Activated CD4-positive, alpha-beta memory T cell treated with anti-CD3 and anti-CD28 coated beads, Interleukin-2, amount 10 ng/mL, durations not matched to agents 7 days and 5 days (primary cell): ENCODE measurements at places on chromosomes 6 and 20.

- H3K4me3 ChIP-seq = no peak overlapping the region
- H3K27ac ChIP-seq = no peak overlapping the region
- peaks cover 3% of the 10 kb centered on the region for H3K36me3 ChIP-seq
- no peaks in the 10 kb centered on the region for H3K27me3 ChIP-seq
- peak; percentile 15 for DNase-seq
Observed at GRCh38 chr6:170178561-170179477, 112.1 kb downstream of the DLL1 start.

DNA sequence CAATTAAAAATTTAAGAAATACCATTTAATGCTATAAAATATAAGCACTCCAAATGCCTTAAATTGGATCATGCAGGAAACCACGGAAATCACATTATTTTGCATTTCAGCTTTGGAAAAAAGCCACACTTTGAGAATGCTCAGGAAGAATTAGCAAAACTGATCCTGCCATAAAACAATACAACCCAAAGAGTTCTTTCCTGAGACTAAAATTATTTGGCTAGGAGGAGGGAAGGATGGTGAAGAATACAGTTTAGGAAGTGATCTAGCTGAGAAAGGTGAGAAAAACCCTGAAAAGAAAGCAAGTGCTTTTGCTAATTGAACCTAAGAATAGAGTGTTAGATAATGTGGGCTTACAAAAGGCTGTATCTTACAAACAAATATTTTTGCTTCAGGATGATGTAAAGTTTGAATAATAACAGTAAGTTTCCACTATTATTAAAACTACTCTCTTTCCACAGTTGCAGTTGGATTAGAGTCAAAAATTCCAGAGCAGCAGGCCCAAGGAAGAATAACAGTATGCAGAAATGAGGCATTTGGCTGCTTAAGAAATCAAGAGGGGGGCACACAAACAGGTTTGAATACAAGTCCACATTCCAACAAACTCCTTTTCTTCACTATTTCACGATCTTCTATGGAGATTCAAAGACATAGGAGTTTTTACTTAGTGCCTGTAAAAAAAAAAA, 565.4 kb downstream of the RFPL4B start:
- H3K27me3 ChIP-seq = no peaks in the 10 kb centered on the region
- no peak overlapping the region for H3K27ac ChIP-seq
- H3K4me3 ChIP-seq = no peak overlapping the region
- no peak for DNase-seq
- no peaks in the 10 kb centered on the region for H3K4me1 ChIP-seq

GRCh38 chr6:27782748-27783147, 129.4 kb downstream of the OR2B2 start:
- no peak for DNase-seq
- H3K27ac ChIP-seq = no peak overlapping the region
- H3K36me3 ChIP-seq = no peaks in the 10 kb centered on the region
- H3K4me3 ChIP-seq = no peak overlapping the region

DNA sequence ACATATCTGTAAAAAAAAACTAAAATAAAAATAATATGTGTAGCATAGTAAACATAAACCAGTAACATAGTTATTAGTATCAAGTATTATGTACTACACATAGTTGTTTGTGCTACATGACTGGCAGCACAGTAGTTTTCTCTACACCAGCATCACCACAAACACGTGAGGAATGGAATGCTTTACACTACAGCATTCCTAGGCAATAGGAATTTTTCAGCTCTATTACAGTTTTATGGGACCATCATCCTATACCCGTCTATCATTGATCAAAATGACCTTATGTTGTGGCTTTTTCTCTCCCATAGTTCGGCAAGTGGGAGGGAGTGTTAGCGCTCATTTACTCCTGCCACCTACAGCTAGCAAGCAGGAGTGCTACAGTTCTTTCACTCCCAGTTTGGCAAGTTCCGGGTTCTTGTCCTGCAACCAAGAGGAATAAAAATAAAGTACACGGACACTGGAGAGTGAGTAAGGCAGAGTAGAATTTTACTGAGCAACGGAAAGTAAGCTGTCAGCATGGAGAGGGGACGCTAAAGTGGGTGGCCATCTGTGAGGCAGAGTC, 196.8 kb upstream of the HSF2 start:
- DNase-seq = no peak
- H3K27me3 ChIP-seq = no peaks in the 10 kb centered on the region
- H3K27ac ChIP-seq = no peak overlapping the region
- no peaks in the 10 kb centered on the region for H3K36me3 ChIP-seq

- DNase-seq = no peak
- H3K27me3 ChIP-seq = no peaks in the 10 kb centered on the region
- H3K4me1 ChIP-seq = no peaks in the 10 kb centered on the region
- H3K36me3 ChIP-seq = no peaks in the 10 kb centered on the region
Observed at GRCh38 chr6:19472153-19472552, 365.0 kb upstream of the ID4 start.

GRCh38 chr6:56690519-56691285, 48.0 kb upstream of the DST start:
- no peaks in the 10 kb centered on the region for H3K27me3 ChIP-seq
- H3K4me1 ChIP-seq = no peaks in the 10 kb centered on the region
- no peaks in the 10 kb centered on the region for H3K36me3 ChIP-seq
- no peak overlapping the region for H3K4me3 ChIP-seq
- no peak overlapping the region for H3K27ac ChIP-seq
- no peak for DNase-seq

DNA sequence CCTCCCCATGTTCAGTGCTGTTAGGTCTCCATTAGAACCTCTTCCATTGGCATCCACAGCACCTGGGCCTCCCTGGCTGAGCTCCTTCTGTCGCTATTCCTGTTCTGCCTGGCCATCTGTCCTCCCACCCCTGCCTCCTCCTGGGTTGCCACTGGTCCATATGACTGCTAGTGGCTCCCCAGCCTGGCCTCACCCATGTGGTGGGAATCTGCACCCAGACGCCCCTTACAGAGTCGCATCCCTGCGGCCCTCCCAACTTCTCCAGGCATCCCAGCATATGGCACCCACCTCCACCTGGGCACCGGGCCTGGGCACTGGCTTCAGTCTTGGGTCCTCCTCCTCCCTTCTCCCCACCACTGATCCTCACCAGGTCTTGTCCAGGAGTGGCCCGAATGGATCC, 7.7 kb downstream of the CDC25B start:
- no peak overlapping the region for H3K4me3 ChIP-seq
- H3K36me3 ChIP-seq = peaks cover 92% of the 10 kb centered on the region
- no peak for DNase-seq

GRCh38 chr6:44230034-44230675, 6.8 kb downstream of the SLC29A1 start:
- no peak overlapping the region for H3K4me3 ChIP-seq
- H3K4me1 ChIP-seq = peaks cover 13% of the 10 kb centered on the region
- DNase-seq = no peak
- H3K36me3 ChIP-seq = peaks cover 8% of the 10 kb centered on the region
- no peaks in the 10 kb centered on the region for H3K27me3 ChIP-seq
- H3K27ac ChIP-seq = no peak overlapping the region

DNA sequence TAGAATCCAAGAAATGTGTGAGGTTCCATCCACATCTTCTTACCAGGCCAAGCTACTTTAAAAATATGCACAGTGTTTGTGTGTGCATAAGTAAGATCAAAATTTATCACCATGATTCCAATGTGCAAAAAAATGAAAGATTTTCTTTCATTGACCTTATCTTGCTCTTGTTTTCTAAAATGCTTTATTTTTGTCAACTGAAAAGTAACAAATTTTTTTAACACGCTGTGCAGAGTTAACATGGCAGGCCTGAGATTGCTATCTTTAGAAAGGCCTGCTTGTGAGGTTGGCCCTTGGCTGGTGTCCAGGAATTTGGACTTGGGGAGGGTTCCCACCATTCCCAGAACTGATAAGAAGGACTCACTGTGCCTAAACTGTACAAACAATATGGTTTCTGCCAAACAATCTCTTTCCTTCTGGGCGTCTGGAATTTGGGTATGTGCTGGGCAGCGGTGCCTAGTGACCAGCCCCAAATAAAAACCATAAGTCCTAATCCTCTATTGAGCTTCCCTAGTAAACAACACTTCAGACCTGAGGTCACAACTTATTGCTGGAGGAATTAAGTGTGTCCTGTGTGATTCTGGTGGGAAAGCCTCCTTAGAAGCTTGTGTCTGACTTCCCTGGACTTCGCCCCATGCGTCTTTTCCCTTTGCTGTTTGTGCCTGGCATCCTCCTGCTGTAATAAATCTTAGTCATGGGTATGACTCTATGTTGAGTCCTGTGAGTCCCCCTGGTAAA, 19.8 kb upstream of the MYLIP start:
- H3K36me3 ChIP-seq = no peaks in the 10 kb centered on the region
- no peaks in the 10 kb centered on the region for H3K27me3 ChIP-seq
- no peaks in the 10 kb centered on the region for H3K4me1 ChIP-seq

DNA sequence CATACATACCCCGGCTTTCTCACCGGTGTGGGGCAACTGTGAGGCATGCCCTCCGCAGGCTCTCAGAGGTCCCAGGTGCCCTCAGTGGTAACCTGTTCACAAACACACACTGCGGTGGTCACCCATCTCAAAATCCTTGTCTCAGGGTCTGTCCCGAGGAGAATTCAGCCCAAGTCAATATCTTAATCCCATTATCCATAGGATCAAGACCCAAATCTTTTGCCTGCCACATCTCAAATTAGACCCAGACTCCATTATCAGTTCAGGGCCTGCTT, 140.8 kb downstream of the CDC5L start:
- H3K27ac ChIP-seq = no peak overlapping the region
- H3K4me1 ChIP-seq = peaks cover 26% of the 10 kb centered on the region
- DNase-seq = no peak
- H3K27me3 ChIP-seq = no peaks in the 10 kb centered on the region
- peaks cover 2% of the 10 kb centered on the region for H3K36me3 ChIP-seq

GRCh38 chr6:166533205-166533824, 53.2 kb downstream of the RAMACL start:
- no peak for DNase-seq
- H3K36me3 ChIP-seq = no peaks in the 10 kb centered on the region
- no peak overlapping the region for H3K27ac ChIP-seq
- H3K4me3 ChIP-seq = no peak overlapping the region
- no peaks in the 10 kb centered on the region for H3K27me3 ChIP-seq

DNA sequence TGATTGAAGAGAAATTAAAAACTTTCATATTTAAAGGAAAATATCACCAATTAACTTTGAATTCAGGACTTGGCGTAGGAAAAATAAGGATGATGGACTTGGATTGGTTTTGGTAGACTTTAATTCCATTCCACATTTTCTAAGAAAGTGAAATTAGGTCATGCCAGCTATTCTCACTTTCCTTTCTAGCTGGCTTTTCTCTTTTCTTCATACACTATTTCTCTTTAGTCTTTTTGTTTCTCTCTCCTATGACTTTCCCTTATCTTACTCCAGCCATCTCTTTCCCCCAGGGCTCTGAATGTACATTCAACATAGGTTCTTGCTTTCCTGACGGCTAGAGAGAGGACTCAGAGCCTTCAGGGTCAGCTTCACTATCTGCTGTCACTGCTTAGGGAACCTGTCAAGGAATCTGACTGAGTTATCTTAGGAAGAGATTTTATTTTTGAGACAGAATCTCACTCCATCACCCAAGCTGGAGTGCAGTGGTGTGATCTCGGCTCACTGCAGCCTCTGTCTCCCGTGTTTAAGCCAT, 61.4 kb upstream of the MCM9 start:
- no peaks in the 10 kb centered on the region for H3K4me1 ChIP-seq
- no peak overlapping the region for H3K27ac ChIP-seq
- peaks cover 2% of the 10 kb centered on the region for H3K36me3 ChIP-seq
- H3K4me3 ChIP-seq = no peak overlapping the region
- H3K27me3 ChIP-seq = no peaks in the 10 kb centered on the region

- no peaks in the 10 kb centered on the region for H3K27me3 ChIP-seq
- H3K4me3 ChIP-seq = no peak overlapping the region
- H3K4me1 ChIP-seq = no peaks in the 10 kb centered on the region
Observed at GRCh38 chr6:129419324-129419723, 290.7 kb downstream of the ARHGAP18 start.

DNA sequence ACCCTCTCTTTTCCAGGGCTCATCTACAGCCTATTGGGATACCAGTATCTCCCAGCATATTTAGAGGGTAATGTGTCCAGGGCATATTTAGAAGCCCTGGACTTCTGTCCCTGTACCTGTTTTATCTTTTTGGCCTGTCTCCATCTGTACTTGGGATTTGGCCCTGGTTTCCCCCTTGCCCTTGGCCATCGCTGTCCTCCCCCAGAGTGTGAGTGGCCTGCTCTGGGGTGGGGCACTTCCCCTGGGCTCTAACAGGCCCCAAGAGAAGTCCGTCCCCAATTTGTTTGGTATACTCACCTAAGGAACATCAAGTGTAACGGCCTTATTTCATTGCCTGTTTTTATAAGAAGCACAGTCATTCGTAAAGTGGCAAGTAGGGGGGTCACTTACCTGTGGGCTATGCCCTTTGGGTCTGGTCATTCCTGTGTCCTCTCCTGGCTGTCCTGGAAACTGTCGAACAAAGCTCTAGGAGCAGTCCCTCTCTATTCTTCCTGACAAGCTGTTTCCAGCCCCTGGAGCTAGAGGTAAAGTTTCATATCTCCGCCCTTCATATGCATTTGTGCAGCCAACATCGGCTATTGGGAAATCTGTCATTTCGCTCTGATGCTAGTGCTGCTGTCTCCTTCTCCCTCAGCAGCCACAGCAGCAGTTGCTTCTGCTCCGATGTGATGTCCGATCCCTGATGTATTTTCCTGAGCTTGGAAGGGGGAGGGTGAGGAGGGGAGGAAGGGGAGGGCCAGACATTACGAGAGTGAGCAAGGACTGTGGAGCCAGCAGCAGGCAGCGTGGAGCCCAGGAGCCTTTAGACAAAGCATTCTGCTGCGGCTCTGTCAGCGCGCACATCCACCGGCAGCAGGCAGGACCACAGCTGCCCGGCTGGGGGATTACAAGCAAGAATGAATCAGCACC, 83.4 kb downstream of the TCP11 start:
- DNase-seq = no peak
- H3K4me1 ChIP-seq = peaks cover 4% of the 10 kb centered on the region
- no peaks in the 10 kb centered on the region for H3K27me3 ChIP-seq
- H3K4me3 ChIP-seq = no peak overlapping the region

DNA sequence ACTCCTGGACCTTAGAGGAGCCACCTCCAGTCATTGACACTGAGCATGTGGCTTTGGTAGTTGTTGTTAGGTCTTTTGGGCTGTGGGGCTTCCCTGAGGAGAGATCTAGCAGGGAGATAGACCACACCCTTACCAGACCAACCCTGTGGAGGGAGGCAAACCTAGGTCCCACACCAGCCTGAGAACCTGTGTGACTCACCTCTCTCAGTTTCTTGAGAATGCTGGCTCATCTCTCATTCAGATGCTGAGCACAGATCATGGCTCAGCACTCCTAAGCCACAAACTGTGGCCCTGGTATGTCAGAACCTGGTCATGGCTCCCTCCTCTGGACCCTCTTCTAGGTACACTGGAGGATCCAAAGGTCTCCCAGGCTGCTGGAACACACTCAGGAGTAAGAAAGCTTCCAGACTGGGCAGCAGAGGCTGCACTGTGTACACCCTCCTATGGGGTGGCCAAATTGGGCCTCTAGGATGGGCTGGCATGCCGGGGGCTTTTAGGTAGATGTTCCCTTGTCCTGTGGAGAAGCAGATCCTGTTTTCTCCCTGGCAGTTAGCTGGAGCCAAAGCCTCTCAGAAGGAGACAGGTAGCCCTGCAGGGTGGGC, 1294.5 kb downstream of the KHDRBS2 start:
- no peak overlapping the region for H3K27ac ChIP-seq
- no peaks in the 10 kb centered on the region for H3K4me1 ChIP-seq
- H3K27me3 ChIP-seq = no peaks in the 10 kb centered on the region

GRCh38 chr6:110492584-110492983, 16.2 kb upstream of the SLC22A16 start:
- H3K4me3 ChIP-seq = no peak overlapping the region
- H3K4me1 ChIP-seq = peaks cover 14% of the 10 kb centered on the region
- DNase-seq = no peak
- no peaks in the 10 kb centered on the region for H3K36me3 ChIP-seq

- no peak for DNase-seq
- no peak overlapping the region for H3K4me3 ChIP-seq
- H3K27ac ChIP-seq = no peak overlapping the region
- no peaks in the 10 kb centered on the region for H3K36me3 ChIP-seq
- no peaks in the 10 kb centered on the region for H3K27me3 ChIP-seq
Observed at GRCh38 chr6:55069132-55069781, 105.1 kb upstream of the HCRTR2 start.
